RPMI7951 (cell line): ENCODE measurements at places on chromosomes 5 and 9.

DNA sequence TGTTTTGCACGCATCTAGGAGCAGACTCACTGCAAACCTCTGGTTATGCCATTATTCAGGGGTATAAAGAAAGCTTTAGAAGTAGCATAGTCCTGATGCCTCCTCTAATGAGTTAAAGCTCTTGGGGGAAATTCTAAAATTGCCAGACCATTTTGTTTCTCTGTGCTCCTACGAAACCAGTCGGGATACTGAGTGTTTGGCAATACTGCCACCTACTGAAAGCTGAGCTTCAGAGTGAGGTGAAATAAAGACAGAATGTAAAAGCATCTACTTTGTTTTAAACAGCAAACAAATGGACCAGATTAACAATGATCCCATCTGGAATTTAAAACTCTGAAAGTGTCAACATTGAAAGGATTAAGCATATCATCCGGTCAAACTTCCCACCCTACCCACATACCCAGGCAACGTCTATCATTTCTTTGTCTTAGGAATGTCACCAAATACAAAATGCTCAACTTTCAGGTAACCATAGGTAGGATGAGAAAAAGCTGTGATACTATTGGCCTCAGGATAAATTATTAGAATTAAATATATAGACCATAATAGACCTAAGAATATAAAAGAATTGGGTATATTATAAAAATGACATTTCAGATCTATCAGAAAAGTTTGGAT lies 77.8 kb upstream of the SHISAL2B start:
- peak; percentile 36 for DNase-seq

GRCh38 chr5:103364074-103364473 lies 105.5 kb downstream of the MACIR start:
- DNase-seq: peak; percentile 6

- no peak for DNase-seq
Observed at GRCh38 chr5:80106916-80107315, 71.8 kb downstream of the THBS4 start.

DNA sequence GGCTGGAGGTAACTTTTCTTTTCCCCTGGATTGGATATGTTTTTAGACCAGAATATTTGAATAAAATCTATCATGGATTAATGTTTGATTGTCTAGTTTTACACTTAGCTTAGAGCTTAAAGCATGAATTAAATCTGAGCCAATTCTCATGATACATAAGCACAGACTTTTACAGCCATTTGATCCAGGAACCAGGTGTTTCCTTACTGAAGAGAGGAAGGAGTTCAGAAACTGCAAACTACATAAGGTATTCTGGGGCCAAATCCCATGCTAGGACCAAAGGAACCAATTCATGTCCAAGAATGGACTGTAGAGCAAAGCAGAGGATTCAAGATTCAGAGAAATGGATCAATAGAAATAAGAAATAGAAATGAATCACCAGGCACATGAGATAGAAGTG lies 360.4 kb upstream of the ZNF608 start:
- DNase-seq: no peak
